ENCODE measurements at places on chromosomes 3 and 15. TPM values are rescaled to one million over a fixed set of nuclear protein-coding genes. Genes with fewer than 3 reads are reported as not detected.

The SLC51A gene
- not detected for total RNA-seq

The SEMA6D gene
- total RNA-seq, result 6.3 TPM

The THSD4 gene
- total RNA-seq, result 25.3 TPM

The PRICKLE2 gene
- total RNA-seq, result 10.6 TPM

The VGLL3 gene
- 9.9 TPM for total RNA-seq

The PRR20G gene
- not detected for total RNA-seq

The SPRED1 gene
- 13.1 TPM for total RNA-seq

The ITIH4 gene
- total RNA-seq, result 3.6 TPM

The FETUB gene
- total RNA-seq, result 16.0 TPM

The GPR156 gene
- total RNA-seq, result not detected

The PAK6 gene
- 81.6 TPM for total RNA-seq

The RBPMS2 gene
- total RNA-seq, result 0.76 TPM

The ZNF385D gene
- total RNA-seq, result 2.1 TPM

The CORO2B gene
- 1.3 TPM for total RNA-seq

The TBCCD1 gene
- 17.5 TPM for total RNA-seq

The SLC28A1 gene
- total RNA-seq, result not detected

The NLGN1 gene
- total RNA-seq, result 2.8 TPM

The DPPA2 gene
- total RNA-seq, result not detected

The NR2E3 gene
- 0.48 TPM for total RNA-seq

The MINAR1 gene
- 0.51 TPM for total RNA-seq

The NTRK3 gene
- total RNA-seq, result 5.3 TPM

The ERC2 gene
- not detected for total RNA-seq

The C15orf62 gene
- total RNA-seq, result 24.0 TPM

The GXYLT2 gene
- 0.72 TPM for total RNA-seq

The ACTC1 gene
- total RNA-seq, result 1.4 TPM

The DNAH12 gene
- 0.73 TPM for total RNA-seq

The MFAP1 gene
- 17.7 TPM for total RNA-seq

The CLDN16 gene
- total RNA-seq, result 1.7 TPM

The MYRIP gene
- 4.1 TPM for total RNA-seq

All from suprapubic skin (tissue), 4 donors.